ENCODE measurements at places on chromosomes 5 and 9. TPM values are rescaled to one million over a fixed set of nuclear protein-coding genes. Genes with fewer than 3 reads are reported as not detected.

GRCh38 chr9:117427357-117427913 is 12.6 kb upstream of the ASTN2 start:
- H3K36me3 ChIP-seq, result no peaks in the 10 kb centered on the region
- H3K27me3 ChIP-seq, result peaks cover 76% of the 10 kb centered on the region
- H3K4me1 ChIP-seq, result no peaks in the 10 kb centered on the region
- no peak overlapping the region for H3K4me3 ChIP-seq
- no peak for DNase-seq

GRCh38 chr5:157451806-157452205 is 8.2 kb upstream of the NIPAL4 start:
- H3K4me1 ChIP-seq, result peaks cover 15% of the 10 kb centered on the region
- no peak for DNase-seq
- no peak overlapping the region for H3K4me3 ChIP-seq
- no peaks in the 10 kb centered on the region for H3K36me3 ChIP-seq
- no peaks in the 10 kb centered on the region for H3K27me3 ChIP-seq

DNA sequence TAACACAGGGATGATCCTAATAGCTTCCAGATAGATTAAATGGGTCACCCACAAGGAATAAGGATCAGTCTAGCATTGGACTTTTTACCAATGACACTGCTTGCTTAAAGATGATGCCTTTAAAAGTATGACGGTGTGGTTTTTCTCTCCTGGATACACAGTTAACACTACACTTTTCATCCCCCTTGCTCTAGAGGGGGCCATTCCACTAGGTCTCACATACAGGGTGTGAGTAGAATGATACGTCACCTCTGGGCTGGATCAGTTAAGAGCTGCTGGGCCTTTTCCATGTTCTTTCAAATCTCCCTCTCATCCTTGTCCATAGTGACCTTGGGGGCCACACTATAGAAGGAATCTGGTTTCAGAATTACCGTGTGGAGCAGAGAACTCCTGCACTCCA is 140.6 kb downstream of the FSTL4 start:
- H3K36me3 ChIP-seq, result no peaks in the 10 kb centered on the region
- no peak for DNase-seq
- H3K4me1 ChIP-seq, result peaks cover 14% of the 10 kb centered on the region
- peaks cover 42% of the 10 kb centered on the region for H3K27me3 ChIP-seq

DNA sequence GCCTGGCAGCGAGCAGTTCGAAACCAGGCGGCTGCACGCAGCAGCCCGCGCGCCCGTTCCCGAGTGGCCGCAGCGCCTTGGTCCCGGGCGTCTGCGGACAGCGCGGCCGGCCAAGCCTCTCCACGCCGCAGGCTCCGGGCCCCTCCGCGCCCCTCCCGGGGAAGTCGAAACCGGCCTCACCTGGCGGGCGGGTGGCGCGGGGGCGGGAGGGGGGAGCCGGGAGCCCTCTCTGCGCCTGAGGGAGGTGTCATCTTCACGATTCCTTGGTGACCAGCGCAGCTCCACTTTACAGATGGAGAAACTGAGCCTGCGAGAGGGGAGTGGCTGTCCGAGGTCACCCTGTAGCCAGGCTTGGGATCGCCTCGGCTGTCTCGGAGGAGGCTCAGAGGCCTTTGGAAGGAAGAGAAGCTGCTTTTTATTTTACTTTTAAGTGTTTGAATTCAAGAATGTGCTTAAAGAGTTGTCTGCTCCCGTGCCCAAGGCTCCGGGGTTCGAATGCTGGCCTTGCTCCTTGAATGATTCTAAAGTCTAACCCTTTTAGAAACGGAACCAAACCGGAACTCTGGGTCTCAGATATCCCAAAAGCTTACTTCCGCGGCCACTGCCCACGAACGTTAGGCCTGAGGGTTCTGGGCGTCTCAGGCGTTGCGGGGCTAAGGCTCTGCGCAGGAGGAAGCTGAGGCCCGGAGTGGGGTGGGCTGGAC is 662 bp downstream of the SUSD3 start:
- peaks cover 25% of the 10 kb centered on the region for H3K4me1 ChIP-seq
- no peak overlapping the region for H3K27ac ChIP-seq
- H3K36me3 ChIP-seq, result no peaks in the 10 kb centered on the region
- peak overlapping the region; percentile 63 for H3K4me3 ChIP-seq

GRCh38 chr5:39761199-39761950 is 336.6 kb upstream of the DAB2 start:
- no peak overlapping the region for H3K4me3 ChIP-seq
- H3K36me3 ChIP-seq, result no peaks in the 10 kb centered on the region
- H3K27ac ChIP-seq, result peak overlapping the region; percentile 78
- no peaks in the 10 kb centered on the region for H3K27me3 ChIP-seq
- H3K4me1 ChIP-seq, result no peaks in the 10 kb centered on the region
- no peak for DNase-seq

GRCh38 chr5:72377910-72378638 is 57.9 kb downstream of the PTCD2 start:
- peak; percentile 42 for DNase-seq
- H3K27ac ChIP-seq, result peak overlapping the region; percentile 52
- H3K4me1 ChIP-seq, result peaks cover 26% of the 10 kb centered on the region
- H3K4me3 ChIP-seq, result no peak overlapping the region
- H3K27me3 ChIP-seq, result no peaks in the 10 kb centered on the region
- H3K36me3 ChIP-seq, result no peaks in the 10 kb centered on the region

DNA sequence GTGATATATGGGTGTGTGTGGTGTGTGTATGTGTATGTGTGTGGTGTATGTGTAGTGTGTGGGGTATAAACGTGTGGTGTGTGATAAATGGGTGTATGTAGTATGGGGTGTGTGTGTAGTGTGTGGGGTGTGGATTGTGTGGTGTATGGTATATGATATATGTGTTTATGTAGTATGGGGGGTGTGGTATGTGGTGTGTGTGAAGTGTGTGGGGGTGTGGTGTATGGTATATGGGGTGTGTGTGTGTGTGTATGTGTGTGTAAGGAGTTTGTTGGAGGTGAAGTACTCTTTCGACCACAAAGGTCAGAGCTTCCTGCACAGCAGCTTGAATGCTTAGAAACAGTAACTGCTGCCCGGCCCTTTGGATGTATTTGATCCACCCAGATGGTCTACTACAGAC is 145.2 kb upstream of the IQGAP2 start:
- H3K27ac ChIP-seq, result no peak overlapping the region
- H3K4me1 ChIP-seq, result peaks cover 4% of the 10 kb centered on the region
- no peaks in the 10 kb centered on the region for H3K36me3 ChIP-seq
- no peak for DNase-seq

- no peak for DNase-seq
- no peaks in the 10 kb centered on the region for H3K27me3 ChIP-seq
- no peak overlapping the region for H3K4me3 ChIP-seq
- H3K36me3 ChIP-seq, result no peaks in the 10 kb centered on the region
- H3K27ac ChIP-seq, result no peak overlapping the region
These were observed 16.0 kb upstream of the TMEM171 start for GRCh38 chr5:73104326-73104725.

DNA sequence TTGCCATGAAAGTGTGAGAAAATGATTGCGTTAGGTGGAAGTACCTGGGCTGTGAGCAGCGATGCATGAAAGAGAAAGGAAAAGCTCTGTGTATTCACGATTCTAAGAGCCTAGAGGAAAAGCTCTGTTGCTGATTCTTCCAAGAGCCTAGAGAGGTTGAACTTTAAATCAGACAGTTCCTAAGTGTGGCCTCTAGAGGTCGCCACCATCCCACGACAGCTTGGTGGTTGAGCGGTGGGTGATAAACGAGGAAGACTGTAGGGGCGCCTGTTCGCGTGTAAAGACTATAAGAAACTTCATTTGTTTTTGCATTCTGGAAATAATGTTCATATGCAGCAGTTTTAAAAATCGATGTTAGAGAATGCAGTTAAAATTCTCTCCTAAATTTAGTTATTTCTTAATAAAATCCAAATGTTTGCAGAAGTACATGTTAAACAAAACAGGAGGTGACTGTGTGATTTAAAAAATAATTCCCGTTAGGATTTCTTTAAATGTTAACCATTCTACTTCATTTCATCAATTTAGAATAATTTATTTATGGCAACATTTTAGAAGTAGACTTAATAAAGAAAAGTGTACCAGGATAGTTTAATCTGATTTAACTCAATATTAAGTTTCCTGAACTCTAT is 107.7 kb downstream of the TENT4A start:
- no peaks in the 10 kb centered on the region for H3K4me1 ChIP-seq
- no peaks in the 10 kb centered on the region for H3K36me3 ChIP-seq
- peaks cover 87% of the 10 kb centered on the region for H3K27me3 ChIP-seq

GRCh38 chr5:54658010-54658409 is 140.5 kb downstream of the SNX18 start:
- DNase-seq, result no peak
- H3K4me1 ChIP-seq, result peaks cover 26% of the 10 kb centered on the region
- H3K27me3 ChIP-seq, result no peaks in the 10 kb centered on the region
- H3K27ac ChIP-seq, result no peak overlapping the region
- no peaks in the 10 kb centered on the region for H3K36me3 ChIP-seq
- H3K4me3 ChIP-seq, result no peak overlapping the region

- no peak overlapping the region for H3K4me3 ChIP-seq
- no peaks in the 10 kb centered on the region for H3K36me3 ChIP-seq
- no peak for DNase-seq
- peak overlapping the region; percentile 40 for H3K27ac ChIP-seq
- peaks cover 22% of the 10 kb centered on the region for H3K4me1 ChIP-seq
These were observed 105.8 kb downstream of the DOCK2 start for GRCh38 chr5:169742771-169743296.

GRCh38 chr5:81171769-81172168 is 61.4 kb upstream of the CKMT2 start:
- peaks cover 11% of the 10 kb centered on the region for H3K4me1 ChIP-seq
- no peaks in the 10 kb centered on the region for H3K36me3 ChIP-seq
- no peak overlapping the region for H3K4me3 ChIP-seq
- H3K27me3 ChIP-seq, result no peaks in the 10 kb centered on the region
- DNase-seq, result no peak

GRCh38 chr9:5447337-5447736 is 3.0 kb upstream of the CD274 start:
- H3K27ac ChIP-seq, result no peak overlapping the region
- no peak for DNase-seq
- H3K4me3 ChIP-seq, result no peak overlapping the region
- H3K4me1 ChIP-seq, result peaks cover 24% of the 10 kb centered on the region
- H3K27me3 ChIP-seq, result no peaks in the 10 kb centered on the region
- H3K36me3 ChIP-seq, result no peaks in the 10 kb centered on the region

GRCh38 chr9:37471942-37472684 is 6.9 kb upstream of the ZBTB5 start:
- peaks cover 5% of the 10 kb centered on the region for H3K27me3 ChIP-seq
- no peaks in the 10 kb centered on the region for H3K36me3 ChIP-seq
- H3K4me3 ChIP-seq, result peak overlapping the region; percentile 57
- peak overlapping the region; percentile 77 for H3K27ac ChIP-seq
- H3K4me1 ChIP-seq, result peaks cover 11% of the 10 kb centered on the region

DNA sequence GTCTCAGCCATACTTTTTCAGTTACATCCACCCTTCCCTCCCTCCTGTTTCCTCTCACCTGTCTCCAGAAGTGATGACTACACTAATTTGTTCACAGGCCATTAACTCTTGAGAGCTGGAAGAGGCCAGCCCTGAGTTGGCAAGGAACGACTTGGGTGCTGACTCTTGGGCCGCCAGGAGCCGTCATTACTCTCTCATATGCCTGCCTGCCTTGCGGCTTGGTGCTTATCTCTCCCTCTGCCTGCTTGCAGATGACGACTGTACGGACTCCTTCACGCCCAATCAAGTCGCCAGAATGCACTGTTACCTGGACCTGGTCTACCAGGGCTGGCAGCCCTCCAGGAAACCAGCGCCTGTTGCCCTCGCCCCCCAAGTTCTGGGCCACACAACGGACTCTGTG is 66.1 kb downstream of the PAPPA start:
- H3K27me3 ChIP-seq, result no peaks in the 10 kb centered on the region
- no peak overlapping the region for H3K27ac ChIP-seq

DNA sequence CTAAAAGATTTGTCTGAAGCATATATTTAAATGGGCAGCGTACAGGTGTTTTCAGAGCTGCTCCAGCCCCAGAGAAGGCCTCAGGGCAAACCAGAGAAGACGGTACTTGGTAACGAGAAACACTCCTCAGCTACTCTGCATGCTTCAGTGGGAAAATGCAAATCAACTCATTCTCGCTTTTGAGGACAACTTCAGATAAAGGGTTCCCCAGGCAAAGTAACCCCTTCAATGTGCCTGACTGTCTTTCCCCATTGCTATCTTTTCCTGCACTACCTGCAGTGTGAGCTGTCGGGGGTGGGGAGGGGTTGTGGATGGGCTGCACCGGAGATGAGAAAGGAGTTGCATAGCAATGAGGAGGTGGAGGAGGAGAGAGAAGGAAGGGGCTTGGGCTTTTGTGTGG is 339.7 kb upstream of the CLINT1 start:
- H3K4me3 ChIP-seq, result no peak overlapping the region
- H3K27me3 ChIP-seq, result no peaks in the 10 kb centered on the region
- no peaks in the 10 kb centered on the region for H3K36me3 ChIP-seq
- no peak for DNase-seq
- peaks cover 16% of the 10 kb centered on the region for H3K4me1 ChIP-seq
- H3K27ac ChIP-seq, result no peak overlapping the region

- no peak overlapping the region for H3K4me3 ChIP-seq
- H3K4me1 ChIP-seq, result peaks cover 4% of the 10 kb centered on the region
- DNase-seq, result no peak
- H3K36me3 ChIP-seq, result peaks cover 94% of the 10 kb centered on the region
These were observed 9.8 kb downstream of the ZNF354B start for GRCh38 chr5:178869577-178869976.

DNA sequence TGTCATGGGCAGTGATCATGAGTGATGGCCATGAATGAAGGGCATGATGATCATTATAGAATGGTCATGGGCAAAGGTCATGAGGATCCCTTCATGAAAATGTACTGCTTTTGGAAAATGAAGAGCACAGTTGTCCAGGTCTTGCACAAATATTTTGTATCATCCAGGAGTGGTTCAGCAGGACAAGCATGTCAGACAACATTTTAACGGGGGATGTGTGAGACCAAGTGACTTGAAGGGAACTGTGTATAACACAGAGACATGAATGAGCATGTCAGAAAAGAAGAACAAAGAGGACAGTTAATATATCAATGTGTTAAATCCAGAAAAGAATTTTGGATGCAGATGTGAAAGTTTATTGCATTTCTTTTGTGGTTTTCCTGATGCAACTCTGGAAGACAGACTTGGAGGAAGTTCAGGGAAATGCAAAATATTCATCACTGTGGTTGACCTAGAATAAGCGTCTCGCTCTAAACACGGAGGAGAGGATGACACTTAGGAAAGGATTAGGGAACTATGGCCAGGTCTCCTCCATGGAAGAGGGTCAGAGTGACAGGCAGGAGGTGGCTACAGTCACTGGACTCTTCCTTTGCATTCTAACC is 116.1 kb upstream of the IRX4 start:
- no peaks in the 10 kb centered on the region for H3K4me1 ChIP-seq
- DNase-seq, result no peak
- H3K27ac ChIP-seq, result no peak overlapping the region
- H3K27me3 ChIP-seq, result peaks cover 14% of the 10 kb centered on the region

- no peaks in the 10 kb centered on the region for H3K36me3 ChIP-seq
- no peaks in the 10 kb centered on the region for H3K27me3 ChIP-seq
- peak overlapping the region; percentile 69 for H3K4me3 ChIP-seq
- DNase-seq, result no peak
- peak overlapping the region; percentile 89 for H3K27ac ChIP-seq
These were observed 12.7 kb downstream of the PDGFRB start for GRCh38 chr5:150142959-150143349.

Gene FAM200C
- 4.9 TPM for total RNA-seq

Gene GABRA1
- not detected for total RNA-seq

Gene EQTN
- not detected for total RNA-seq

Gene SNCAIP
- 1.4 TPM for total RNA-seq

Gene FOXD4
- total RNA-seq, result 0.11 TPM

Gene GIN1
- total RNA-seq, result 14.1 TPM

Gene RC3H2
- 37.7 TPM for total RNA-seq

Gene DIPK1B
- total RNA-seq, result 21.4 TPM

Gene CNTNAP3B
- total RNA-seq, result 8.0 TPM
